ENCODE measurements at places on chromosomes 12 and 14.

GRCh38 chr14:50944647-50945413, 547 bp upstream of the PYGL start:
- DNase-seq, result peak; percentile 61

DNA sequence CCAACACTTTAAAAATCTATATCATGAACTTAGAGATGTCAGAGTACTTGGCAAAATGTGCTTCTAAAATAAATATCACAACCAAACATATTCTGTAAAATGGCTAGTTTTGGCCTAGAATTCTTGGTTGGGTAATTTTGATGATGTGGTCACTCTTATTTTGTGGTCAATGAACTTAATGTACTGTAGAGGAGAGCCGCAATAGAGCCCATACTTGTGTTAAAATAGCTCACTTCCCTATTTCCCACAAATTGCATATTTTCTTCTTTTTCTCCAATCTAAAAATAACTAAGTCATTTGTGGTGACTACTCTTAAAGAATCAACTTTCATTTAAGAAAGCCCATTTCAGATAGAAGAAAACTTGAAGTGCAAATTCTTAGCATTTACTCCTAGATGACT, 619.4 kb downstream of the CCER1 start:
- DNase-seq, result no peak

GRCh38 chr12:124663771-124664366, 96.5 kb upstream of the NCOR2 start:
- no peak for DNase-seq

GRCh38 chr12:53053218-53054111, 3.6 kb downstream of the TNS2 start:
- DNase-seq, result peak; percentile 81

- DNase-seq, result no peak
Measured at GRCh38 chr14:74618078-74618952, 6.3 kb upstream of the LTBP2 start.

GRCh38 chr12:75978677-75979076, 52.9 kb downstream of the PHLDA1 start:
- DNase-seq, result no peak

DNA sequence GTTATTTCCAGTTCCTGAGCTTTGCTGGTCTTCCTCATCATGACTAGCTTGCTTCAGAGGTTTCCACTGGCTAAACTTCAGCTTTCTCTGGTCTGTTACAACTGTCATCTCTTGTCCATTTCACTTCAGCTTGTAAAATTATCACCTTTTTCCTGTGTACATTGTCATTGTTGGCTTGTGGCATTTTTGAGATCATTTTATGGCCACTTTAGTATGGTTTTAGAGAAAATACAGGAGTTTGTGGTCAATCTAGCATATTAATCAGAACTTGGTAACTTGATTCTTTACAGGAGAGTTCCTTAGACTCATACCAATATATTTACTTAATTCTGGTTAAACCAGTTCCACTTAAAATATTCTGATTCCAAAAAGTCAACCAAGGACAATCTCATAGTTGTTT, 235.9 kb upstream of the KITLG start:
- no peak for DNase-seq

GRCh38 chr12:20657496-20657895, 37.6 kb upstream of the SLCO1C1 start:
- DNase-seq, result no peak

GRCh38 chr12:116087399-116087798, 190.1 kb downstream of the MED13L start:
- DNase-seq, result no peak

DNA sequence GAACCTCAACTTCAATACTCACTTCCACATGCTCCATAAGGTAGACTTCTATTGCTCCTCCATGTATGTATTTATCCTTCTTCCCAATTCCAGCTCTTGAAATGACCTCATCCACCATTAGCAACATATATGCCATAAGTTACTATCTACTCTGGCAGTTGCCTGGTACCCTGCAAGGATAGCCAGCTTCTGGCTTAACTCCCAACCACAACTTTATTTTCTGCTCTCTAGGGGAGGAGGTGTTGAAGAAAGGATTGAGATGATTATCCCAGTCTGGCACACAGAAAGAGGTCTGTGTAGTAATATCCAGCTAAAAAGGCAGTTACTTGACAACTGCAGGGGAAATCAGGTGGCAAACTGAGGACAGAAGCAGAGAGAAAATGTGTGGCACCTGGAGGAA, 71.5 kb upstream of the MDM1 start:
- no peak for DNase-seq

- DNase-seq, result no peak
Measured at GRCh38 chr14:92513204-92513965, at the start of gene RIN3. TSS of gene RIN3 (plus strand) at chr14:92513781. CDS start at chr14:92513933, 152 bp downstream.

DNA sequence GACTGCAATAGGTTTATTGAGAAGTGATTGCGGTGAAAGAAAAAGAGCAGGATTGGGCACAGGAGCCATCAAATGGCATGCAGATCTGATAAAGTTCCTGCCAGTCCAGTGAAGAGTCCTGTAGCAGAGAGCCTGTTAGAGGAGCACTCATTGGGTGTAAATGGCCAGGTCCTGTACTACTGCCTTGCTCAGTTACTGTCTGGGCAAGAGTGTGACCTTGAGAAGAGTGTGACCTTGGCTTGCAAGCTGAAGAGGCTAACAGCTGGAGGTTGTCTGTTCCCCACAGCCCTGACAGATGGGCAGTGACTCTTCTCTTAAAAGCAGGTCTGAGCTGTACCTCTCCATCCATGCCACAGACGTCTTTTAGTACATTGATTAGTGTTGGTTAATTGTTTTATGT, 148.6 kb upstream of the SLC38A2 start:
- DNase-seq, result no peak

DNA sequence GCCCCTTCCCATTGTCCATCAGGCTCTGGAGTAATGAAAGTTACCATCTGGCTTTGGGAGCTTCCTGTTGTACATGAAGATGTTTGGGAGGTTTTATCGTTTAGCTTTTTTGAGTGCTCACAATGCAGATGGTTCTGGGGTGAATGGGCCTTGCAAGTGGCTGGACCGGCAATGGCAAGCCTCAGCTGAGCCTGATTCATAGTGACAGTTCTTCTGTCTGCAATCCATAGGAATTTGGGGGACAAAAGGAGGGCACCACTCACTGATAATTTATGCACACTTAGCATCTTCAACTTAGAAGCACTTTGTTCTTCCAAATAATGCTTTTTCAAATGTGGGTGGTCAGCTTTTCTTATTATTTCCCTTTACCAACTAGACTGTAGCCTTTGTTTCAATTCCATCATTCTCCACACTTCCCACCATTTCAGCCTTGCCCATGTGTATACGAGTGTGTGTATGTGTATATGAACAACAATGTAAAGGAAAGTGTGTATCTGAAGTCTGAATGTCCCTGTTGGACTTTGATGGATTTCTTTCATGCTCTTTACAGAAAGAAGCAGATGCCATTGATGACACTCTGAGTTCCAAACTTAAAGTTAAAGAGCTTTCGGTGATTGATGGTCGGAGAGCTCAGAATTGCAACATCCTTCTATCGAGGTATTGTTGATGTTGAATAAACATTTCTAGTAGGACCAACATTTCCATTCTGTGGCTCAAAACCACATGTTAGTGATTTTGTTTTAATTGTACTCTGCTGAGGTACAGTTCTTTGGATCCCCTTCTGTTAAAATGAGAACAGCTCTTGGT, 125.5 kb downstream of the GPR135 start:
- no peak for DNase-seq

- DNase-seq, result no peak
Measured at GRCh38 chr12:128586451-128587029, 237.2 kb downstream of the SLC15A4 start.

DNA sequence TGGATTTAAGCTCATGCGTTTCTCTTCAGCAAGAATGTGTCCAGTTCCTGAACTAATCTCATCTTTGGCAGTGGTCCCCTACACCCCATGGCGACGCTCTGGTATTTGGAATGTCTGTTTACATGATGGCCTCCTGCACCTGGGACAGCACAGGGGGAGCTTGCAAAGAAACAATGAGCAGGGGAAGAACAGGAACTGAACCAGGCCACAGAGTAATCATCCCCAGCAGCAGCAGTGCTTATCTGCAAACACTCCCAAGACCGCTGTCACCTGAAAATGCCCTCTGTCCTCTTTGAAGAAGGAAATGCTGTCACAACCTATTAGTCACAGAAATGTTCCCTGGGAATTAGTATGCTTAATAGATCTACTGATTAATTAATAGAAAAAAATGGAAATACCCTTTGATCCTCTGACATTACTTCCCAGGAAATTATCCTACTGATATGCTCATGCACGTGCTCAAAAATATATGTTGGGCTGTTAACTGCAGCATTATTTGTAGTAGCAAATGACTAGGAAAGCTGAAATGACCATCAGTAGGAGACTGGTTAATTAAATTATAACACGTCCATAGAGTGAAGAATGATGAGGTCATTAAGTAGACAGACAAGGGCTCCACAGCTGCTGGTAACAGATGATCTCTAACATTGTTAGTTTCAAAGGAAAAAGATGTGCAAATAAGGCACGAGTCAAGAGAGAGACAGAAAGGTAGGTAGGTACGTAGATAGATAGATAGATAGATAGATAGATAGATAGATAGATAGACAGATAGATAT, 279.3 kb upstream of the FLRT2 start:
- DNase-seq, result peak; percentile 53

DNA sequence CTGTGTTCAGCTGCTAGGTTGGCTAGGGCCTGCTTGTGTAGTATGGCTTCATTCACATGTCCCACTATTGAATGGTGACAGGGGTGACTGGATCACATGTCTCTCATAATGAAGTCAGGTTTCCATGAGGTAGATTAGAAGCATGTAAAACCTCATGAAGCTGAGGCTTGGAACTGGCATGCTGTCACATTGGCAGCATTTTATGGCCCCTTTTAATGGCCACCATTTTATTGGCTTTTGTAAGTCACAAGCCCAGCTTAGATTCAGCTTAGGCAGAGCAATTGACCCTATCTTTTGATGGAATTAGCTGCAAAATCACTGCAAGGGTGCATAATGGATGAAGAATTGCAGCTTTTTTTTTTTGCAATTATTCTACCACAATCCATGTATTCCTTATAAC, 583.5 kb downstream of the MED13L start:
- DNase-seq, result no peak

DNA sequence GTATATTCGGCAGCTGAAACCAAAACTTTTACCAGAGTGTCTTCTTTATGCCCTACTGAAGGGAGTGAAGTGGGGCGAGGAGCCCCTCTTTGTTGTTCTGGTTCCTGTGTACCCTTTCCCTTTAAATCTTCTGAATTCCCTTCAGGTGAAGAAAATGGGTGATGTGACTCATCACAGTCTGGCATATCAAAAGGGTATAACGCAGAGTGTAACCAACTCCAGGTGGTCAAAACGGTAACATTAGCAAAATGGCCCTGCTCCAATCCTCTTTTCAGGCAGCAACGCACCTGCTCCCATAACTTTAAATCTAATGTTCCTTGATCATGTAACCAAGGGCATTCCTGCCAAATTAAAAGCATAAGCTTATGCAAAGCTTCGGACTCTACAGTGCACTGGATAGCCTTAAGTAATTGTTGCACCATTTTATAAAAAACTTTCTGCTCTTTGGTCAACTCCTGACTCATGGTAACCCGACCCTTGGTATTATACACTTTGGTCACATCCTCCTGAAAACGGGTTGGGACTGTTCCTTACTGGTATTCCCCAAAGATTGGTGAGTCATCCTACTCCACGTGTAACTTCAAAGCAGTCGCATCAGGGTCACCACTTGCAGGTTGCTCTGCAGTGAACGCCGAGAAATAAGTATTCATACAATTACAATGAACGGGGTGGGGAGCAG, 83.1 kb downstream of the KCNMB4 start:
- no peak for DNase-seq

DNA sequence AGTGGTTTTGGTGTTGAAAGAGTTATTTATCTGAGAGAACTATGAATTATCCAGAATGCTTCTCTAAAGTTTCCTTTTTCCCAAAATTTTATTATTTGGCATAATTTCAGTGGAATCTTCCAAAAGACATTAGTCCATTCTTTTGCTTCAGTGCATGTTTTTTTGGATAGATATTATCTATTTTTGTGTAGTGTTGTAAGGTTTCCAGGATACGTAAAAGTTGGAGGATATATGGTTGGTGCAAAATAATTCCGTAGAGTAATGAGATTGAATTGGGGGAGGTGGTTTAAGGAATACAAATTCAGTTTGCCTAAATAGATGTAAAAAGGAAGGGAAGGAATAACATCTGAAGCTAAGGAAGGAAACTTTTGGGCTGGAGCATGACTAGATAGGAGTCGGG, 186.6 kb downstream of the RGS6 start:
- no peak for DNase-seq

DNA sequence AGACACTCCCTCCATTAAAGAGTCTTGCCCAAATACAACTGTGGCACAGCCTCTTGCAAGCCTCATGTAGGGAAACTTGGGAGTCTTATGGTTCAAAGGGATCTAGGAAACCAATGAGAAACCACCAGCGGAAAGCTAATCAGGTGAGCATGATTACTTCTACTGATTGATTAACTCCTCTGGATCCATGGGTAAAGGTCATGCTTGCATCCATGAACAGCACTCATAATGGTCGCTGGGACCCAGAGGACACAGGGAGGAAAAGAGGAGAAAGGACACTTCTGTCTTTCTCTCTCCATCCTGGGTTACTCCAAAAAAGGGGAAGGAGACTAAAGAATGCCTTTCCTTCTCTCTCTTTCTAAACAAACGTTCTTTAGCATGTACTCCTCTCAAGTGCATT, 1397.2 kb downstream of the LRFN5 start:
- DNase-seq, result no peak

- no peak for DNase-seq
Measured at GRCh38 chr12:110024051-110024450, 24.3 kb downstream of the C12orf76 start.

- no peak for DNase-seq
Measured at GRCh38 chr12:63897931-63898330, 53.4 kb downstream of the SRGAP1 start.

DNA sequence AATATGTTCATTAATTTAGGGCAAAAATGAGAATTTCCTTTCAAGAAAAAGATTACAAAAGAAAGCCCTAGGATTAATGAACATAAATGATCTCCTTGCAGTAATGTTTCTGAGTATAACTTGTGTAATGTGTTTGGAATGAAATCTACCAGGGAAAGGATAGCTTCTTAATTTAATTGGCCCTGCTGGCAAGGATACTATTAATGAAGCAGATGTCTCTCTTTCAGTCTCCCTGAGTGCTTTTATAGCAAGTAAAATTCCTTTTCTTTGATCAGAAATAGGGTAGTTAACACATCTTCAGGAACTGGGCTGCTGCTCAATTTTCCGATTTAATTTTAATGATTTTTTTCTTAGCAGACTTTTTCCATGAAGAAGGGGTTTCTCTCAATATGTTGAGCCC, 379.4 kb upstream of the PDE3A start:
- DNase-seq, result no peak

DNA sequence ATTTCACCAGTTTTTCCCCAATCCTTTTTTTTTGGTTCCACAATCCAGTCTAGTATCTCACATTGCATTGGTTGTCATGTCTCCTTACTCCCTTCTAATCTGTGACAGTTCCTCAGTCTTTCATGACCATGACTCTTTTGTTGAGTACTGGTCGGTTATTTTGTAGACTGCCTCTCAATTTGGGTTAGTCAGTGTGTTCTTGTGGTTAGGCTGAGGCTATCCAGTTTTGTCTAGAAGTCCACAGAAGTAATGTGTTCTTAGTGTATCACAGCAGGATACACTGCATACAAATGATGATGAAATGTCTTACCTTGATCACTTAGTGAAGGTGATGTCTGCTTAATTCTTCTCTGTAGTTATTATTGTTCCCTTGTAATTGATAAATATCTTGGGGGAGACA, 24.8 kb downstream of the PELI2 start:
- DNase-seq, result no peak
